ENCODE measurements at places on chromosomes 2 and 18.

GRCh38 chr2:231691251-231691772, 17.0 kb upstream of the PTMA start:
- no peak for DNase-seq

GRCh38 chr2:181685150-181685688, 4.9 kb upstream of the NEUROD1 start:
- DNase-seq, result no peak

DNA sequence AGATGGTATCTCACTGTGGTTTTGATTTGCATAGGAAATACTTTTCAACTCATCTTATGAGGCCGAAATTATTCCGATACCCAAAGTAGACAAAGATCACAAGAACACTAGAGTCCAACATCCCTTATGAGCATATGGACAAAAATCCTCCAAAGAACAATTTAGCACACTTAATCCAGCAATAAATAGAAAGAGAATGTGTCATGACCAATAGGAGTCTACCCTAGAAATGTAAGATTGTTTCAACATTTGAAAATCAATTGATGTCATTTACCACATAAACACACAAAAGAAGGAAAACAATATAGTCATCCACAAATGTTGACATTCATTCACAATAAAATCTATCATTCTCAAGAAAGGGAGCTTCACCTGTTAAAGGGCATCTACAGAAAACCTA, 307.8 kb upstream of the SMIM21 start:
- no peak for DNase-seq

DNA sequence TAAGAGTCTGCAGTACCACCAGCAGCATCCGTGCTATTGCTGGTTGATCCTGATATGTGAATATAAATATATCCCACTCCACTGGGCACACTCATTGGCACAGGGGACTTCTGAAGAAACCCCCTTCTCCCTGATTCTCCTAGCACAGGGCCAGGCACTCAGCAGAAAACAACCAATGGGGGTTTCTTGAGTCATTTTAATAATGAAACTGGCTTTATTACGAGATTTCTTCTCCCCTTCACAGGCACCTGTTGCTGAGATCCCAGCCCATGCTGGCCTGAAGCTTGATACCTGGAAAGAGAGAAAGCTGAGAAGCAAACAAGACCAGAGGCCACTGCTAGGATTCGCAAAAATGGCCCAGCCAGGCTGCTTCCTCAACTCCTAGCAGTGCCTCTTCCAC, 17.9 kb upstream of the CYRIA start:
- no peak for DNase-seq

GRCh38 chr2:120859128-120859527, 123.5 kb downstream of the GLI2 start:
- no peak for DNase-seq

DNA sequence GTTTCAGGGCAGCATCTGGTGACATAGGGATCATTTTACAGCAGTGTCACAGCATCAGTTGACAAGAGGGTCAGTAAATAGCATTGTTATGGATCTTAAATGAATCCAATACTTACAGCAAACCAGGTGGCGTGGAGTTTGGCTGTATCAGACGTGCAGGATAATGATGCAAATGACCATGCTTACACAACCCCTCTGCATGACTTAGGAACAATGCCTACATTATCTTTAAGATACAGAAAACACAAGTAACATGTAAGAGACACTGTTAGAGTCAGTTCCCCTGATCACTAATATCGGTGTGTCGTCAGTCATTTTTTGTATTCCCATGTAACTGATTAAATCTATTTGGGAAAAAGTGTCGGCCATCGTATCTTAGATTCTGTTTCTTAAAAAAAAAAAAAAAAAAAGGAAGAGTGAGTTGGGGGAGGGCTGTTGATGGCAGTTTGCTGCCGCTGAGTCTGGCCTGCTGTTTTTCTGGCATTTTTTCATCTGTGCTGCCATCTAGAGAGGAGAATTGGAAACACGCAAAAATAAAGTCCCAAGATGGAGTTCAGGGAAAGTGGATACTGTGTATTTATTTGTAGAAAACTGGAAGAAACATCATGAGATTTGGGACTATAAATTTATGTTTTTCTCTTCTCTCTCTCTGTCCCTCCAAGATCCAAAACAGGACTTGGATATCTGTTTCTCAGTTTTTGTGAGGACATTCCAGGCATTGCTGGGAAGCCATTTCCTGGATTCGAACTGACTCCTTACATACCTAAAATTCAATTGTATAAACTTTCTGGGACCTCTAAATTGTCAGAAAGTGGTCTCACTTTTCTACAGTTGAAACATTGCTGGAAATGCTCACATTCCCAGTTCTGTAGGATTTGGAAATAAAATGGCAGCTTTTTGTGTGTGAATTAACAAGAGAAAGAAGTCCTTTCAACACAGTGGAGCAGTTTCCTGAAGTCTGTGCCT, 60.3 kb upstream of the AGPS start:
- DNase-seq, result peak; percentile 75

- DNase-seq, result no peak
These were observed 12.0 kb downstream of the GLI2 start for GRCh38 chr2:120747706-120748105.

DNA sequence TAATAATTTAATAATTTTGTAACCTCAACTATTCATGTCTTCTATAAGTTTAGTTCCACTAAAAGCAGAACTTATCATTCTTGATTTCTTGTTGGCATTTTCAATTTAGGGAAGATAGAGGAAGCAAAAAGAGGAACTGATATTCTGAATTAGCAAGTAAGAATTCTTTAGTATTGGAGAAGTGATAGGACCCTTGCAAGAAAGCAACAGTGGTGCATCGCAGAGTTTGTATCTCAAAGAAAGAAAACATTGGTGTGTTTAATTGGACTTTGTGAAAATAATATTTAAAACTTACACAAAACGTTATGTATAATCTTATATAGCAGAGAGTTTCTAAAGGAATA, 36.5 kb upstream of the TNFRSF11A start:
- no peak for DNase-seq

DNA sequence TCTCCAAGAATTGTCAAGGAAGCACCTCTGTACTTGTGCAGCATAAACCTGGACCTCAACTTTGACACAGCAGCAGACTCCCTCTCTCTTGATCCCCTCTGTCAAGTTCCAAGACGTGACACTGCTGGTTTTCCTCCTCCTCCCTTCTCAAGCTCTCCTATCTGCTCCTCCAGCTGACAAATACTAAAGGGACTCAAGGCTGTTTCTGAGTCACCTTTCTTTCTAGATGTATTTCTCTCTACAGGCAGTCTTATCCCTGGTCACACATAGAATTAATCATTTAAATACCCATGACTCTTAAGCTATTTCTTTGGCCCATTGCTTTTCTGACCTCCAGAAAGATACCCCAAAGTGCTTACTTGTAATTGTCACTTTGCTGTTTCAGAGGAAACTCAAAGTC, 53.5 kb downstream of the SEPTIN10 start:
- DNase-seq, result no peak

GRCh38 chr18:68520406-68521075, 194.4 kb downstream of the TMX3 start:
- no peak for DNase-seq

GRCh38 chr2:1881998-1882397, 137.7 kb upstream of the PXDN start:
- no peak for DNase-seq

GRCh38 chr2:123077101-123077500, 948.0 kb upstream of the CNTNAP5 start:
- no peak for DNase-seq

DNA sequence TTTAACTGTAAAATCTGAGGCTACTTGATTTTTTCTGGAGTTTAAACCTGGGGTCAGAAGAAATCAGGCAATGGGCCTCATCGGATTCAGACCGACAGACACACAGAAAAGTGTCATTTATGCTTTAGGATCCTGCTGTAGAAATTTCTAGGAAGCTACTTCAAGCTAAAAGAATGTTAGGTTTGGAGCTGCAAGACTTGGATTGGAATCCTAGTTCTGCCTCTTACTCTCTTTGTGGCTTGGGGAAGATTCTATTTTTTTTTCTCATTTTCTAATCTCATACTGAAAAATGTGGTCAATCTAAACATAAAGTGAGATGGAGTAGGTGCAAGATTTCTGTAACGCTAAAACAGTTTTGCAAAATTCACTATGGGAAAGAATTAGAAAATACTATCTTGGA, 48.8 kb upstream of the KCNE4 start:
- no peak for DNase-seq

- no peak for DNase-seq
These were observed 96.8 kb downstream of the PTPN4 start for GRCh38 chr2:119856469-119856901.

- DNase-seq, result no peak
These were observed 102.3 kb downstream of the STPG4 start for GRCh38 chr2:47052847-47053246.

GRCh38 chr2:235116885-235117492, 165.2 kb downstream of the SH3BP4 start:
- DNase-seq, result no peak

GRCh38 chr2:226337941-226338600, 461.5 kb downstream of the IRS1 start:
- no peak for DNase-seq

GRCh38 chr2:1967242-1968208, 223.2 kb upstream of the PXDN start:
- no peak for DNase-seq

DNA sequence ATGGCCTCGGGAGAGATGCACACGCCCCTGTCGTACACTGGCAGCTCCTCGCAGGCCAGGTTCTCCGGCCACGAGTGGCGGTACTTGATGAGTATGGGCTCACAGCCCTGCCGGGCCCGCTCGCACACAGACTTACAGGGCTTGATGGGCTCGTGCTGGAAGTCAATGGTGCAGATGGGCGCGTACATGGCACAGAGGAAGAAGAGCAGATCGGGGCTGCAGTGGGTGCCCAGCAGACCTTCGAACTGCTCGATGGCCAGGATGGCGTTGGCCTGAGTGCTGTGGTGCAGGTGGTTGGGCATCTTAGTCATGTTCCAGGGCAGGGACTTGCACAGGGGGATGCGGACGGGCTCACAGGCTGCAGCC, 359 bp downstream of the FRZB start:
- no peak for DNase-seq

DNA sequence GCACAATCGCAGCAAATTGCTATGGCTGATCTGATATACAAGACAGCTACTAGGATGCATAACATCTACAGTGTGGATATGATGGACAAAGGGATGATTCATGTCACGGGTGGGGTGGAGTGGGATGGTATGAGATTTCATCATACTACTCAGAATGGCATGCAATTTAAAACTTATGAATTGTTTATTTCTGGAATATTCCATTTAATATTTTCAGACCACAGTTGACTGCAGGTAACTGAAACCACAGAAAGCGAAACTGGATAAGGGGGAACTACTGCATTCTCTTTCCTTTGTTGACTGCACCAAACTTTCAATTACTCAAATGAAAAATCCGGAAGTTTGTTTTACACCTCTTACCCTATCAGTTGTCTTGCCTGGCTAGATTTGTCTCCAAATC, 94.4 kb upstream of the NEUROD1 start:
- no peak for DNase-seq

- no peak for DNase-seq
These were observed 24.0 kb downstream of the CERKL start for GRCh38 chr2:181632733-181633401.

GRCh38 chr2:216696751-216697560, 1.6 kb upstream of the IGFBP5 start:
- no peak for DNase-seq

DNA sequence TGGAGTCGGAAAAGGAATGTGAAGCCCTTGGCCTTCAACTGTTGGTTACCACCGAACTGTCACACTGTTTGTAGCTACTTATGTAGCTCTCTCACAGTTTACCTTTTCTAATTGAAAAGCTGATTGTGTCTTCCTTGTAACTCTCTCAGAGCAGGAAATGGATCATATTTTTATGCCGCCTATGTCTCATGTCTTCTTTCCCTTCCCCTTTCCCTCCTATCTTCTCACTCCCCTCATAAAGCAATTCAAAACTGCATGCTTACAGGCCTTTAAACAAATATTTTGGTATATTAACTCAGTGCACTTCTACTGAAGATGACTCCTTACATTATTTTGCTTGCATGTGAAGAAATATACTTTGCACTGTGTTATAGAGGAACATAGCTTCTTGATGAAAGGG, 6.0 kb downstream of the SLC39A10 start:
- no peak for DNase-seq

GRCh38 chr2:134737671-134738070, 18.9 kb upstream of the TMEM163 start:
- no peak for DNase-seq

DNA sequence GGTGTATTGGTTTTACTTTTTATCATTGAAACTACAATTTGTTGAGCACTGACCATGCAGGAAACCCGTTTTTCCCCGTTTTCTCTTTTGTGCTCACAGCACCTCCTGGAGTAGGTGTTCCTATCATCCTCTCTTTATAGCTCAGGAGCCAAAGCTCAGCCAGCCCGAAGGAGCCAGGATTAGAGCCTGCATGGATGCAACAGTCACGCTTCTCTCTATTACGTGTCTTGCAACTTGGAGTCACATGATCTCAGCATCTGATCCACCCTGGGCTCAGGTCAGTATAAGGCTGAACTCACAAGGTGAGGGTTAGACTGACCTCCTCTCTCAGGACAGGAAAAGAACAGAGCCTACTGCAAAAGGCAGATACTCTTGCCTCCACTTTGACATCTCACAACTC, 150.5 kb downstream of the MBP start:
- no peak for DNase-seq

DNA sequence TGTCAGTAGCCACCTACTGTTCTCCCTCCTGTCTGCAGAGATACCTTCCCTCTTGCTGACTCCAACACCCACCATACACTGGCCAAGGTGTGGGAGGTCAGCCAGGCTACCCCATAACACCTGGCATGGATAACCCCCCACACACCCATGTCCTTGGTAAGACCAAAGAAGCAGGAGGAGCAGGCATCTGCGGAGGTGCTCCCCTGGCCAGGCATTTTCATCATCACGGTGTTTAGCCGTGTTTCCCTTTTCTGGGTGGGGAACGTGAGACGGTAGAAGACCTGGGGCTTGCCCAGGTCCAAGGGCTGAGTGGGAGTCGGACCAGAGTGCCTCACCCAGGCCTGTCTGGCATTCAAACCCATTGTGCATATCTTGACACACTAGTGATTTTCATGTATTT, 150.3 kb downstream of the SMAD7 start:
- DNase-seq, result no peak

GRCh38 chr18:11909591-11910026, 1.5 kb upstream of the MPPE1 start:
- no peak for DNase-seq

DNA sequence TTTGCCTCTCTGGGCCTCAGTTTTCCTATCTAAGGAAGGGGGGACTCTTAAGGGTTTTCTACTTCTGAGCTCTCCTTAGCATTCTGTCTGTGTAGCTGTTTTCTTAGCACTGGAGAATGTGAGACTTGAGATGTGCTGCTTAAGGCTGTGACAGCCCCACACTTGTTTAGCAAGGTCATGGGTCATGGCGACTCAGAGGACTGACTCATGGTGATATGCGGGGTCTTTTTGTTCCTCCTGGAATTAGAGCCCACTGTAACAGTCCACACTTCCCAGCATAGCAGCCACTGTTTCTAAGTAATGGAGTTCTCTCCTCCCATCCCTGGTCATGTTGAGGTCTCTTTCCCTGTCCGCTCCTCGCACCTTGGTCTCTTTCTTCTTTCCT, 4.1 kb upstream of the LPIN1 start:
- DNase-seq, result no peak

Data from DND-41 (cell line).